ENCODE measurements at places on chromosomes 3 and 15.
A peak's percentile ranks its signal among the peaks of the same experiment; 100 is the strongest.

GRCh38 chr3:51798411-51798963 is 19.4 kb upstream of the IQCF6 start:
- DNase-seq = no peak

DNA sequence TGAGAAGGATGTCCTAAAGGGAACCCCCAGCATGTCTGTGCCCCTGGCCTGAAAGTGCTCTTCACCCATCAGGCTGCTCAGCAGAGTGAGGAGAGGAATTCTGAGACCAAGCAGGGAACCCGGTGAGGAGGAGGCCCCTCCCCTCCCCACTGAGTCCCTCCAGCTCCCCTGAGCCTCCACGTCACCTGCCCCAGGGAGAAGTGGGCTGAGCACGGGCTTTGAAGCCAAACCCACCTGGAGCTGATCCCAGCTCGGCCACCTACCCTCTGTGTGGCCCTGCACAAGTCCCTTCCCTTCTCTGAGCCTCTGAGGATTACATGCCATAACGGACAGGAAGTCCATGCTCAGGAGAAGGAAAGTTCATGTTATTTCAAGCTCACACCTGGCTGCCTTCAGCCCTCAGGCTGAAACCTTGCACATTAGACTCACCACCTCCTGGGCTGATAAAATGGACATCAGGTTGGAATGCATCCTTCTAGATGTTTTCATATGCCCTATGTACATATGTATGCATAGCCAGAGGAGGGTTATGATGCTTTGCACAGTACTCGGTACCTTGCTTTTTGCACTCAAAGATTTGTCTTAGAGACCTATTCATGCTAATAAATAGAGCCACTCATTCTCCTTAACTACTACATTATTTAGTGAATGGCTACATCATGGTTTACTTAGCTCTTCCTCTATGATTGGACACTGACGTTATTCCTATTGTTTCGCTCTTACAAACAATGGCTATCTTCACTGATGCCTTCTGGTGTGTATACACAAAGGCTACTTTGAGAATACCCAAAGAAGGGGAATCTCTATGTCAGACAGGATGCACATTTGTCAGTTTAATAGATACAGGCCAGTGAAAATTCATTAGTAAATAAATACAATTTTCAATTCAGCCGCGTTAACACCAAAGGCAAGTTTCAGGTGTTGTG is 31.6 kb upstream of the GATA2 start:
- DNase-seq = no peak

- DNase-seq = no peak
These were observed 64.7 kb downstream of the EOMES start for GRCh38 chr3:27657404-27657803.

- no peak for DNase-seq
These were observed 41.6 kb upstream of the BDH1 start for GRCh38 chr3:197597335-197597734.

DNA sequence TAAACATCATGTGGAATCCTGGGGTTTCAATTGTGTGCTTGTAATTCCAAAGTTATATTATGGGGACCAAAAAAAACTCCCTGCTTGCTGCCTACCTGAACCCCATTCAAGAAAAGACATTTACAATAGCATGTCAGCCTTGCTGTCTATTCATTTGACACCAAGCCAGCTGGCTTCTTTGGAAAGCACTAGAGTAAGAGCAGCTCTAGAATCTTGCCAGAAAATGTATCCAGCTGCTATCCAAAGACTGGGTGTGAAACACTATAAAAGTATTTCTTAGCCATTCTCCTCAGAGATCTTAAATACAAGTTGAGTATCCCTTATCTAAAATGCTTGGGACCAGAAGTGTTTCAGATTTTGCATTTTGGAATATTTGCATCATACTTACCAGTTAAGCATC is 87.4 kb downstream of the RAD18 start:
- DNase-seq = no peak

- DNase-seq = no peak
These were observed 267.2 kb downstream of the GABRG3 start for GRCh38 chr15:27238209-27238608.

GRCh38 chr3:177589041-177589650 is 391.9 kb upstream of the TBL1XR1 start:
- no peak for DNase-seq

DNA sequence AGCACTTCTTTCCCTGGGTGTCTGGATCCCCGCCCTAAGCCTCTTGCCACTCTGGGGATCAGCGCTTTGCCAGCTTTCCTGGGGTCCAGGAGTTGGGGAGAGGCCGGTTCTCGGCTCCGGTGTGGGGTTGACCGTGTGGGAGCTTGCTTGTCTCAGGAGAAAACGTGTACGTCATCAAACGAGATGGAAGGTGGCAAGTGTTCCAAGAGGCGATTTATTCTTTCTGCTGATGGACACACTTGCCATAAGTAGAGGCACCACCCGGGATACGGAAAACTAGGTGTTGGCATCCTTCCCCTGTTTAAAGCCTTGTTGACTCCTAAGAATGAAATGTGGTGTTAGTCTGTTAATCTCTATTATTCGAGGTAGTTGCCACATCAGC is 295 bp downstream of the ZWILCH start:
- no peak for DNase-seq

- no peak for DNase-seq
These were observed 265.3 kb downstream of the ERC2 start for GRCh38 chr3:56202997-56203396.

- DNase-seq = no peak
These were observed 47.8 kb downstream of the SPRED1 start for GRCh38 chr15:38300395-38300794.

GRCh38 chr3:17985658-17986347 is 243.4 kb upstream of the TBC1D5 start:
- DNase-seq = no peak

- DNase-seq = no peak
These were observed 343.3 kb downstream of the ZNF385D start for GRCh38 chr3:21407743-21408142.

DNA sequence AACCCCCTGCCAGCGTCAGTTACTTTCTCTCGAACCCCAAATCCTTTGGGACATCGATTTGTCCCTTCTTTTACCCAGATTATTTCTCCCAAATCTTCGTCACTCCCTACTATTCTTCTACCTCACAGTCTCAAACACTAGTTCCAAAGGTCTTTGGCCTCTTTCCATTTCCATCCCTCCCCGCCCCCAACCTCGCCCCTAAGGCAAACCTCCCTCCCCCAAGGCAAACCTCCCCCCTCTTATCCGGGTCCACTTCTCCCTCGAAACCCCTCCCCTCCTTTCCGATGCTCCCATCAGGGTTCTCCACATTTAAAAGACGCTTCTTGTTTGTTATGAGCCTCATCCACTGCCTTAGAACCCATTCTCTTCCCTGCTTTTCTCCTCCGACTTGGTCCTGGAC is 583 bp downstream of the EAF1 start:
- no peak for DNase-seq

DNA sequence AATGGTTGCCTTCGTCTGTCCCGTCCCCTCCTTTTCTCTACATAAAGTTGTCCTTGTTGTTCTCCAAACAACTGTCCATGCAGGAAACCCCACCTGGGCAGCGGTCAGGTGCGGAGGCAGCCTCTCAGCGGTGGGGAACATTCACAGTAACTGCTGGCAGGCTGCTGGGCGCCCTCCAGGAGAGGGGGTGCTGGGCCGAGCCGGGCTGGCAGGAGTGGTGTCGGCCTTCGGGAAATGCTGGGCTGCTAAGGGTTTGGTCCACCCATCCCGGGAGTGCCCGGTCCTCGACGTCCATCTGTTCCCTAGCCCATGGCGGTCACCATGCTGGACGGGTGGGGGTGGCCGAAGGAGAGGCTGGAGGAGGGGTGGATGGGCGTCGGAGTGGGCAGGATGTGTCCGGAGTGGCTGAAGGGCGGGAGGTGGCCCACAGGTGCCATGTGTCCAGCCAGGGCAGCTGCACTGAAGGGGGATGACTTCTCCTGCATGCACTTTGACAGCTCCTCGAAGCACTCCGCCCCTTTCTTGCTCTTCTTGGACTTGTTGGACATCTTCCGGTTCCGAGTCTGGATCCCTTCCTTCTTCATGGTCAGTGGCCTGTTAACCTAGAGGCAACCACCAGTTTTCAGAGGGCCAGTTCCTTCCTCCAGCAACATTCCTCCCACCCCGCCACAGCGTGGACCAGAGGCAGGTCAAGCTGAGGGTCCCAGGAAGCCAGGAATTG is 12.1 kb downstream of the GATA2 start:
- DNase-seq = no peak

- DNase-seq = peak; percentile 66
These were observed 425 bp upstream of the FYTTD1 start for GRCh38 chr3:197749315-197749600.

DNA sequence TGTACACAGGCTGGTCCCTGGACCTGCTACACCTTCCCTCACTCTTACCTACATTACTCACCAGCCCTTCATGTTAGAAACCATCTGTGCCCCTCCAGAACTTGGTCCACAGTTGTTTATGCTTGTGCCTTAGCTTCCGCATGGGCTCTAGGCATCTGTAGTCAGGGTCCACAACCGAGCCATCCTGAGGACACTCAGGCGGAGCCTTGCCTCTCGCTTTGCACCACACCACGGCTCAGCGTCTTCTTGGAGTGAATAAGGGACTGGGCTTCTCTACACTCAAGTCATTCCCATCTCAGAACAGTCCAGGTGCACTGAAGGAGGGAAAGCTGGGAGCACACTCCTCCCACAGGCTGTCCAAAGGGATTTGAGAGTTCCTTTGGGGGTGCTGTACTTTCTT is 97.8 kb downstream of the HMG20A start:
- DNase-seq = no peak

DNA sequence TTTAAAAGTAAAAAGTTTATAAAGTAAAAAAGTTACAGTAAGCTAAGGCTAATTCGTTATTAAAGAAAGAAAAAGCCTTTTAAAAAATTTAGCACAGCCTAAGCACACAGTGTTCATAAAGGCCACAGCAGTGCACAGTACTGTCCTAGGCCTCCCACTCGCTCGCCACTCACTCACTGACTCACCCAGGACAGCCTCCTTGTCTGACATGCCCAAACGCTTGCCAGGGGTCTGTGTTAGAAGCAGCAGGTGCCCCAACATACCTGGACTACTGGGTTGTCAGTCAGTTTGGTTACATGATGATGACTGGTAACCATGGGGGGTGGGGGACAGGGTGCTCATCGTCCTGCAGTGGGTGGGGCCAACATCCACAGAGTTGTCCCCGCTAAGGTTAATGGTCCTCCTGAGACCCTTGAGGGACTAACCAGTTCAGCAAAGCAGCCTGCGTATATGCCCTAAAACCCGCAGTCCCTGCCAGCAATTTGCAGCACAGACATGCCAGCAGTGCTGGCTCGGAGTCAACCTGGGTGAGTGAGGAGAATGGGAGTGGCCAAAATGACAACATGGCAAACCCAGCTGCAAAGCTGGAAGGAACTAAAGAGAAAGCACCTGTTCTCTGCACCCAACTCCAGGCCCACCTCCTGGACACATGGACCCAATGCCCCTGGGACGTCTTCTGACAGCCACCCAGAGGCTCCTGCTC is 49.2 kb downstream of the CYFIP1 start:
- no peak for DNase-seq

DNA sequence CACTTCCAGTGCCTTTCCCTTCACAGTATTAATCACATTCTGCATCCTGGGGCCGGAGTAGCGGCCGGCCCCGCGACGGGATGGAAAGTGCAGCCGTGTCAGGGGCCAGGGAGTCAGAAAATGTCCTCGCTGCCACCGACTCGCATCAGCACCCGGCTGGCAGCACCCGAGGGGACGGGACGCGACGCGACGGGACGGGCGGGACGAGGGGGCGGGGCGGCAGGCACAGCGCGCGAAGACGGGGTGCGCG is 353 bp downstream of the ATG3 start:
- DNase-seq = no peak

DNA sequence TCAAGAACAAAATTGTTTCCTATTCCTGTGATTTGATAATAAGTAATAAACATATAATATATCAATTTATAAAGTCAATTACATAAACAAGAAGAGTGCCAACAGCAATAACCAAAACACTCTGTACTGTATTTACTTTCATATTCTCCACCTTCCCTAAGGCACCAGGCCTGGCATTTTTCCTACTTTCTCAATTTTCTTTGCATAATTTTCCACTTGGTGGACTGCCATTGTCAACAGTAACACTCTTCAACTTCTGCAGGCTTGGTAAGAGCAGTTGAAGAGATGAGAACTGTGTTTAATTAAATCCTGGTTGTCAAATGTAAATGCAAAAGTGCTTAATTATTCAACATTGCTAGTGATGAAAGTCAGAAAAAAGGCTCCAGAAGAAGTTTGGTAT is 229.8 kb upstream of the PLSCR5 start:
- DNase-seq = no peak

DNA sequence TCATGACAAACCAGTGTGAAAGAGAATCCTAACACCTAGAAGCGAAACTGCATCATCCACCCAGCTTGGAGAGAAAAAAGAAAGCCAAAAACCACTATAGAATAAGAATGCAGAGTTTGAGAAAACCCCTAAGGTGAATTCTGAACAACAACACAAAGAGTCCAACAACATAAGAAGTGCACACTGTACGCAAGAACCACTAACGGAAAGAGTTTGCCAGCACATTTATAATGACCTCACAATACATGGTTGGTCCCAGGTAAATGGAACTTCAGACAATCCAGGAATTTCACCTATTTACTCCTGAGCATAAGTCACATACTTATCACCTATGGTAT is 128.3 kb upstream of the BHLHE40 start:
- DNase-seq = no peak

GRCh38 chr3:10437272-10437994 is 68.0 kb downstream of the ATP2B2 start:
- no peak for DNase-seq

DNA sequence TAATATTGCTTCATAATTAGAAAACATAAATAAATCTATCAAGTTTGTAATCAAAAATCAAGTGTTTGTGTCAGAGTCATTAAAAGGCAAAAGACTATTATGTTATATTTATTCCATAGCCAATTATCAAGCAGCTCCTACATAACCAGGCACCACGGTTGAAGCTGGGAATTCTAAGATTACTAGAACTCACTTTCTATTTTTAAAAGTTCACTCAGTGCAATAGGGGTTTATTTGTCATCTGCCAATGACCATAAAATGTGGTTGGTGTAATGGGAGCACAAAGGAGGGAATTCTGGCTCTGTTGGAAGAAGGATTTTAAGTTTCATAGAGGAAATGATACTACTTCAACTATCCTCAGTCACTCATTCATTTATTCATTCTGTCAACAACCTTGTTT is 57.7 kb downstream of the TRIM69 start:
- no peak for DNase-seq

- DNase-seq = no peak
These were observed 220.8 kb downstream of the RPLP1 start for GRCh38 chr15:69673291-69673881.
